ENCODE measurements at places on chromosomes 12 and 14.

DNA sequence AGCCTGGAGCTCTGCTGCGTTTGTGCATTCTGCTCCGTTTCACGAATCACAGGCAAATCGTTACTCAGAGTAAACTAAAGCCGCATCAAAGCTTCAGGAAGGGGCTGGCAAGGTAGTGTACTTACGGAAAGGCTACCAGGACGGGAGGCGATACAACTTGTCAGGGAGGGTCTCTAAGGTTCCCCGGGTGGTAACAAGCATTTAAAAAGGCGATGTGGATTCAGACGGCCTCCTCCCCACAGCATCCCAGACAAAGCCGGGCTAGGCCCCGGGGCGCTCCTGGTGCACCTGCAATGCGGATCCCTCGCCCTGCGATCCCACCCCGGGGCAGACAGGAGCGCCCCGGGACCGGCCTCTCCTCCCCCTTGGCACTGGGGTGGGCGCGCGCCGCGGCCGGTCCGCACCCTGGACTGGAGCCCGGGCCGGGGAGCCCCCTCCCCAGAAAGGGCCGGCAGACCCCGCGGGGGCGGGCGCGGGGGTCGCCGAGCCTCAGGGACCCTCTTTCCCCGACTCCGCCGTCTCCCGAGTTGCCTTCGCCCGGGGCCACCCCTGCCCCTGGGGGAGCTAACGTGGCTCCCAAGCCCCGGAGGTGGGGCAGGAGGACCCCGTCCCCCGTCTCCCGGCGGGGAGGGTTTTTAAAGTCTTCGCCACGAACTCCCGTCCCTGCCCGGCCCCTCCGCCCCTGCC lies 718 bp downstream of the CCDC92 start:
- DNase-seq, result peak; percentile 2

DNA sequence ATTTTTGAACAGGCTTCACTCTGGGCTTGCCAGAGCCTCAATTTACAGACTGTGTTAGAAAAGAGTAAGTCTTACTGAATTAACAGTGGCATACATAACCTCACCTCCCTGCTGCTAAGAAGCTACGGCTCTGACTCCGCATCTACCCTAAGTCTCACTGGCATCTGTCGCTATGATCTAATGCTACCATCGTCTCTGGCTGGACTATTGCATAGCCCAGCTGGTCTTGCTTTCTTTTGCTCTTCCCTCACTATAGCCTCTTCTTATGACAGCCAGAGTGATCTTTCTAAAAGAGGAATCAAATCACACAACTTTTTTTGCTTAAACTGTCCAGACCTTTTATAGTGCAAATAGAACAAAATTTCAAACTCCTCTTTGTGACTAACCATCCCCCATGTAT lies 81.1 kb downstream of the SLC24A4 start:
- no peak for DNase-seq

- DNase-seq, result no peak
Measured at GRCh38 chr12:10293570-10294227, 14.0 kb upstream of the KLRD1 start.

- no peak for DNase-seq
Measured at GRCh38 chr12:77940011-77940423, 109.3 kb downstream of the NAV3 start.

DNA sequence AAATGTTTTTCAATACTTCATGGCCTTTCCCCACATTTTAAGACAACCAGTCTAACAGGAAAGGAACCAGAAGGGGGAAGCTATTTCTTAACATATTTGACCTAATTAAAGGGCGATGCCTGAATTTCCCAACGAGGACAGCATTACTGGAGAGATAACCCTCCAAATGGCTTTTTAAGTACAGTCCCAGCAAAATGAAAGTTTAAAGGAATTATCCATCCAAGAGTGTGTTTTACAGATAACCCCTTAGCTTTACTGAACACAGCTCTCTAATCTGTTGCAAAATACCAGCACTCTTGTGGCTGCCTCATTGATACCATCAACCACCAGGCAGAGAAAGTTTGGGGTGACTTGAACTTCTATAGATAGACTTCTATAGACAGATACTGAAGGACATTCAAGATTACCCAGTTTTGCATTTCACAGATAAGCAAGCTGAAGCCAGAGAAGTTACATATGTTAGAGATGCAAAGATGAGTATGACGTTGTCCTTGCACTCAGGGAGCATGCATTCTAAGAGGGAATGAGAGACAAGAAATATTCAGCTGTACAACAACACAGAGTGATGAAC lies 41.3 kb upstream of the DUSP6 start:
- DNase-seq, result no peak

DNA sequence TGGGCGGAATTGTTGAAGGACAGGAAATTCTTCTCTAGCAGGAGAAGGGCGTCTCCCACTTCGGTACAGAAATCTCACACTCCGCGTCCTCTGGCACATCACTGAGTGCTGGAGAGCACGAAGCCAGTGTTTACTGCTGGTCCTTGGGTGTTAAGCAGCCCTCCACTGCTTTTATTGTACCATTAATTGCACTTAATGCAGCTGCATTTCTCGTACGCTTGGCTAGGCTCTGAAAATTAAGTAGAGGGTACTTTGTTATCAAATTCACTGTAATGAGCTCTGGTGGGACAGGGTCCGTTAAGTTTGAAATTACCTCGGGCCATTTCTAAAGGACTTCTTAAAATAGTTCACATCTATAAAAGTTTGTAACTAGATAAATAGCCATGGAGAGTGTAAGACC lies 411.2 kb downstream of the NPAS3 start:
- no peak for DNase-seq

- DNase-seq, result no peak
Measured at GRCh38 chr12:31477687-31478086, 113.2 kb downstream of the DENND5B start.

GRCh38 chr12:119072440-119072839 lies 91.1 kb downstream of the SRRM4 start:
- DNase-seq, result no peak

- DNase-seq, result no peak
Measured at GRCh38 chr14:32011225-32011624, 65.9 kb upstream of the ARHGAP5 start.
